Thoracic aorta (tissue), 2 donors: ENCODE measurements at places on chromosomes 4 and X. TPM values are rescaled to one million over a fixed set of nuclear protein-coding genes. Genes with fewer than 3 reads are reported as not detected.

DNA sequence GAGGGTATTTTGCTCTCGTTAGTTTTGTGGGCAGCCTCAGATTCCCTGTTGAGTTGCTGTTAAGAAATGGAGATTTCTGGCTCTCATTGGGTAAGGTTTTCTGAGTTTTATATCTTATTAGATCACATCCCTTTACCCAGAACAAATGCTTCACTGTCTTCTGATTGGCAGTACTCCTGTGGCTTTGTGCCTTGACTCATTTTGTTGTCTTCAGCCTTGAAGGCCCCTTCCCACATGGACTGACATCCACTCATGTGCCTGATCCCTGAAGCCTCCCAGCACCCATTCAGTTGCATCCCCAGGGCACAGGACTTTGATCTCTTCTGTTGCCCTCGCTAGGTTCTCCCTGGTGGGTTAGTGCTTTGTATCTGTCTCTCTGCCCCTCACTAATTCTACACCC is 10.4 kb downstream of the MED28 start:
- H3K27ac ChIP-seq: no peak overlapping the region
- no peak overlapping the region for H3K4me3 ChIP-seq
- no peaks in the 10 kb centered on the region for H3K27me3 ChIP-seq
- no peak for DNase-seq
- H3K4me1 ChIP-seq: peaks cover under 1% of the 10 kb centered on the region
- peaks cover 94% of the 10 kb centered on the region for H3K36me3 ChIP-seq

GRCh38 chr4:140757232-140757630 is 1.0 kb upstream of the TBC1D9 start:
- no peak for DNase-seq
- H3K4me1 ChIP-seq: no peaks in the 10 kb centered on the region
- H3K4me3 ChIP-seq: peak overlapping the region; percentile 86
- no peaks in the 10 kb centered on the region for H3K27me3 ChIP-seq
- H3K27ac ChIP-seq: peak overlapping the region; percentile 83
- H3K36me3 ChIP-seq: no peaks in the 10 kb centered on the region

DNA sequence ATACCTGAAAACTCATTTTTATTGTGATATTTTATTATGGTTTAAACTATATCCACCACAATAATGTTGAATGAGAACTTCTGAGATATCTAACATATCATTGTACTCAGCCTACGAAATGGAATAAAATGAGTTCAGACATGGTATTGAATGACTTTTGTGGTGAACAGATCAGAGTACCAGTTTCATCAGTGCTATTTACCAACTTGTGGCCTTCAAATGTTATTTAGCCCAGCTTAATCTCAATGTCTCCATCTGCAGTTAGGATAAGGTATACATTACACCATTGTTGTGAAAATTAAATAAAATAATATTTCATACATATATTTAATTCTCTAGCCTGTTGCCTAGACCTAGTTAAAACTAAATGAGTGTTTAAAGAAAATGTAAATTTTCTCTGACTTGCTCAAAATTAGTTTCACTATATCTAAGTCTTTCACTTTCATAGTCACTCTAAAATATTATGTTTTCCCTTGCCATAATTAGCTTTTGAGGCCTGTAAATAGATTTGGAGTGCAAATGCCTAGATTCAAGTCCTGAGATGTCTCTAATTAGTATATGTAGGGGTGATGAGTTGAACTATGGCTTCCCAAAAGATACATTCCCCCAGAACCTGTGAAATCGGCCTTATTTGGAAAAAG is 594.2 kb downstream of the STPG2 start:
- no peak for DNase-seq
- H3K4me1 ChIP-seq: no peaks in the 10 kb centered on the region
- H3K27me3 ChIP-seq: no peaks in the 10 kb centered on the region
- no peak overlapping the region for H3K4me3 ChIP-seq

GRCh38 chr4:15557786-15558550 is 88.3 kb downstream of the CC2D2A start:
- H3K27ac ChIP-seq: no peak overlapping the region
- peaks cover 16% of the 10 kb centered on the region for H3K36me3 ChIP-seq
- no peaks in the 10 kb centered on the region for H3K27me3 ChIP-seq
- DNase-seq: no peak

- no peak overlapping the region for H3K27ac ChIP-seq
- H3K4me1 ChIP-seq: peaks cover 27% of the 10 kb centered on the region
- no peak overlapping the region for H3K4me3 ChIP-seq
- no peak for DNase-seq
- H3K27me3 ChIP-seq: no peaks in the 10 kb centered on the region
Measured at GRCh38 chr4:152609481-152609880, 70.3 kb downstream of the TMEM154 start.

GRCh38 chrX:139720136-139720535 is 12.2 kb upstream of the MCF2 start:
- H3K27me3 ChIP-seq: no peaks in the 10 kb centered on the region
- no peaks in the 10 kb centered on the region for H3K36me3 ChIP-seq
- DNase-seq: no peak
- no peak overlapping the region for H3K27ac ChIP-seq
- H3K4me1 ChIP-seq: no peaks in the 10 kb centered on the region

DNA sequence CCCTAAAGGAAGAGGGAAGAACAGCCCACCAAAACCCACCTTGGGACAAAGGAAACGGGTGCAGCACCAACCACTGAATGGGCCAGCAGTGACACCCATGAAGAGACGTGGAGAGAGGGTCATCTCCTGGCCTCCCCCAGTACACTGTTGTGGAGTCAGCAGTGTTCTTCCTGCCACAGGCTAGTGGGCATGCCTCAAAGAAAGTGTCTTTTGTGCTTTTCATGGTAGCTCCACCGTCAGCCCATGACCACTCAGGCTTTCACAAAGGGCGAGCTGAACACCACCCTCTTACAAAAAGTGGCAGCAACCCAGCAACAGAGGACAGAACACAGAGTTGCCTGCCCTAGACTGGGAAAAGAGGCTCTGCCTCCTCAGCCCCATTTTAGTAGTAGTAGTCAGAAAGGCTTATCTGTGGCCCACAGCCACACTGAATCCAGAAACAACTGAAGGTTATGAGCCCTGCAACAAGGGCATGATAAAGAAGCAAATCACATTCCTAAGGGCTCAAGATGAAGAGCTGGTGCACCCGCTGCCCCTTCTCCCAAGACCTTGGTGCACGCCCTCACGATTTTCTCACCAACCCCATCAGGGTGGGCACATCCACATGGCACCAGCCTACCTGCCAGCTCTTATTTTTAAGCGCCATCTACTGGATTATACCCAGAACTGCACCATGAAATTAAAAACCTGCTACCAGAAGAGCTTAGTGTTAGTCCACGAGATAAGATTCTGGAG is 53.1 kb downstream of the RAB28 start:
- peaks cover 5% of the 10 kb centered on the region for H3K4me1 ChIP-seq
- no peaks in the 10 kb centered on the region for H3K36me3 ChIP-seq
- DNase-seq: no peak
- H3K27ac ChIP-seq: no peak overlapping the region
- H3K27me3 ChIP-seq: no peaks in the 10 kb centered on the region

GRCh38 chr4:7186516-7187167 is 5.7 kb upstream of the SORCS2 start:
- H3K4me3 ChIP-seq: no peak overlapping the region
- H3K27me3 ChIP-seq: peaks cover 5% of the 10 kb centered on the region
- no peak overlapping the region for H3K27ac ChIP-seq

DNA sequence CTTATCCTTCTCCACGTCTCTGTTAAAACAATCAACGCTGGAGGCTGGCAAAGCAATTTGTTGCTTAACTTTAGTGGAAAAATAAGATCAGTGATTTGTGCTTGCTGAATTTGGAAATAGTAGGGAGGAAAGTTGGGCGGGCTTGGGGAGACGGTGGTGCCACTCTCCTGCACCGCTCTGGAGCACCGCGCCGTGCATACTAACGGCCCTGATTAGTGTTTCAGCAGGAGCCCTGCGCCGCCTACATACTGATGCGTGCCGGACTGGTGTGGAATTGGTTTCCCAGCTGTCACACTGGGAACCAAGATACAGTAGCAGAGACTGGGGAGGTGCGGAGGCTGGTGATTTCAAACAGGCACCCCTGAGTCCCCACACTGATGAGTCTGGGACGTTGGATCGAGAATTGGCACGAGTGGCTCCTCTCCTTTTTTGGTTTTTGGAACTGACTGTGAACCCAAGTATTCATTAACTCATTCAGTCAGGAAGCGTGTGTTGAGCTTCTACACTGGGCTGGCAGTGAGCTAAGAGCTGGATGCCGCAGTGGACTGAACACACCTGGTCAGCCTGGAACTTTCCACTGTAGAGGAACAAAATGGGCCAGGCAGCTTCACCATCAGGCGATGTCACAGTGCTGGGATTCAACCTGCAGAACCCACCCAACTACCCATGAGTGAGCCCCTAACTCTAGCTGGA is 29.0 kb upstream of the PSAPL1 start:
- no peak for DNase-seq
- no peaks in the 10 kb centered on the region for H3K27me3 ChIP-seq
- H3K27ac ChIP-seq: no peak overlapping the region
- H3K4me1 ChIP-seq: no peaks in the 10 kb centered on the region

MAML3 gene
- total RNA-seq: 7.3 TPM

VCX3A gene
- not detected for total RNA-seq

DSPP gene
- total RNA-seq: not detected
